ENCODE measurements at places on chromosomes 11 and 22.

GRCh38 chr11:66281001-66281400 lies 3.0 kb downstream of the CNIH2 start:
- no peak for DNase-seq

GRCh38 chr11:95378111-95378510 lies 147.1 kb upstream of the SESN3 start:
- DNase-seq, result no peak

DNA sequence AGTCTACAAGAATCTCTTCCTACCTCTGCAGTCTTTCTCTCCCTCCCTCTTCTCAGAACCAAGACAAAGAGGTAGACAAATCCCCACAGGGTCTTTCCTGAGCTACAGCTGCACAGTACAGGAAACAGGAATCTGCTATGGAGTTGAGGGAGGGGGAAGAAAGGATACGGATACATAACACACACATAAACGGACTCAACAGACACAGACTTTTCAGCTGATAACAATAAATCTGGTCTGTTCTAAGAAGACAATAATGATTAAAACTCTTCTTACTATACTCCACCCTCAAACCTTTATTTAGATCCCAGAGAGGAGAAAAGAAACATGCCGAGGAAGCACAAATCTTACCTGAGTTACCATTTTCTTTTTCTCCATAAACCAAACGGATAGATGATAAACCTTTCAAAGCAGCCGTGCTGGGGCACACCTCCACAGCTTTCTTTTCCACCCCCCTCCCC lies 122.2 kb downstream of the APOL5 start:
- DNase-seq, result no peak

GRCh38 chr11:121654259-121654842 lies 201.6 kb upstream of the SORL1-AS1 start:
- DNase-seq, result no peak

DNA sequence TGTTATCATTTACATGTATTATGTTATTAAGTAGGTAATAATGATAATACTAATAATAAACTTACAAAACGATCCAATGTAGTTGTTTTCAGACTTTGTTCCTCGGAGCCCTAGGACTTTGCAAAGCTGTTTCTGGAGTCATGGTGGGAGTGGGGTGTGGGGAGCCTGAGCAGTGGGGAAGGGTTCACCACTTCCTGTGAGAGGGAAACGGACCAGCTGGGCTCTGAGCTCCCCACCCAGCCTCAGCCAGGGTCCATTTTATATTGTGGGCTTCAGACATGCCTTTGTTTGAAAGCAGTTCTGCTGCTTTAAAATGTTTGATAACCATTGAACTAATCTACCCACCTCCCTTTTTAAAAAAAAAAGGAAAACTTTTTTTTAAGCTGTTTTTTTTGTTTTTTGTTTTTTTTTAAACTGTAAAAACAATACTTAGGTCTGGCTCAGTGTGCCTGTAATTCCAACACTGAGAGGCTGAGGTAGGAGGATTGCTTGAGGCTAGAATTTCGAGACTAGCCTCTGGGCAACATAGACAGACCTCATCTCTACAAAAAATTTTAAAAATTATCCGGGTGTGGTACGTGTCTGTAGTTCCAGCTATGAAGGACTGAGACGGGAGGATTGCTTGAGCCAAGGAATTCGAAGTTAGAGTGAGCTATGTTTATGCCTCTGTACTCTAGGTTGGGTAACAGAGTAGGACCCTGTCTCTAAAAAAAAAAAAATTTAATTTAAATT lies 7.0 kb downstream of the SERPING1 start:
- DNase-seq, result no peak

GRCh38 chr22:47291565-47292495 lies 529.4 kb downstream of the TBC1D22A start:
- no peak for DNase-seq

- no peak for DNase-seq
Measured at GRCh38 chr11:1460396-1460985, 26.1 kb downstream of the MOB2 start.

Measured in NCI-H446 (cell line).